Panc1 (cell line): ENCODE measurements at places on chromosomes 2 and 18.

DNA sequence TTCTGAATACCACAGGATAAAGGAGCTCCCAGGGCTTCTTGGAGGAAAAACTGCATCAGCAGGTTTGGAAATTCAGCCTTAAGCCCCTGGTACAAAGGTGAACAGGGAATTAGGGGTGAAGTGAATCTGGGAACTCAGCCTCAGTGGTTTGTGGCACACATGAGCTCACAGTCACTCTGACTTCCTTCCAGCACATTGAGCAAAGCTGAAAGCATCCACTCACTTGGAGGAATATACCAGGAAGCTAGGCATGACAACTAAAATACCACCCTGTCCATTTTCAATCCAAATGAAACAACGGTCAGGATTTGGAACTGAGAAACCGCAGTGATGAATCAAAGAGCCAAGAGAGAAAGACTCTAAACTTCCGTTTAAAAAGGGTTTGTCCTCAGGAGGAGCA is 216.1 kb downstream of the ICOS start:
- no peak for DNase-seq

- no peak for DNase-seq
These were observed 531.9 kb downstream of the XIRP2 start for GRCh38 chr2:167420211-167420610.

- no peak for DNase-seq
These were observed 10.9 kb downstream of the SERPINB12 start for GRCh38 chr18:63553081-63553480.

GRCh38 chr2:110861616-110862260 is 129.4 kb downstream of the ACOXL start:
- no peak for DNase-seq

GRCh38 chr2:98498703-98499440 is 54.2 kb downstream of the INPP4A start:
- DNase-seq: no peak

DNA sequence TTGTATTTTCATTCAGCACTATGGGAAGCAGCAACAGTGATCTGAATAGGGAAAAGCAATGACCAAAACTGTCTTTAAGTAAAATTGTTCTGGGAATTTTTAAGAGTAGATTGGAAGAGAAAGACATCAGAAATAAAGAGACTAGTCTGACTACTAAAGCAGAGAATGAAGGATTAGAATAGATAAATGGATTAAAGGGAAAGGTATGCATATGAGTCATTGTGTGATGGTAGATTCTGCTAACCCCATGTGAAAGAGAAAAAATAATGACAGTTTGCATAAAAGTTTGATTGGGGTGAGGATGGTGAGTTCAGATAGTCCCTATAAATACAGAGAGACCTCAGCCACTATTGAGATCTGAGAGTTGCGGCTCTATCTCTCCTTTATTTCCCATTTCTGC is 139.6 kb upstream of the DCC start:
- no peak for DNase-seq

- DNase-seq: no peak
These were observed 28.6 kb downstream of the ARID5A start for GRCh38 chr2:96565111-96565510.

GRCh38 chr2:133053541-133053940 is 383.5 kb upstream of the LYPD1 start:
- no peak for DNase-seq

DNA sequence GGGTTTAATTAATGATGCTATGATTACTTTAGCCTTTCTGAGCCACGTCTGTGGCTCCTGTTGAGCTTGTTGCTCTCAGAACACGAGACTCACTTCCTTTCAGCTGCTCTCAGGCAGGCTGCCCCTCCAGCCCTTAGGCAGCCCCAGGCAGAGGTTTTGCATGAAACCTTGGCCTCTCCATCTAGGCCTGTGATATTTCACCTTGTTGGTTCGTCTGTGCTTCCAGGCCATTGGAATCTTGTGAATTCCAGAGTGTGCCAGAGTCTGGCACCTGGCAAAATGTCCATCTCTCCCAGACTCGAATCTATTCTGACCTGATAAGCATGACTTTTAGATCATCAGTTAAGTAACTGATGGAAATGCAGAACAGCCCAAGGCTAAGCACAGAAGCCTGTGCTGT is 254.1 kb downstream of the LOXHD1 start:
- DNase-seq: no peak

GRCh38 chr2:44940049-44940494 is 1.4 kb upstream of the SIX3 start:
- no peak for DNase-seq

DNA sequence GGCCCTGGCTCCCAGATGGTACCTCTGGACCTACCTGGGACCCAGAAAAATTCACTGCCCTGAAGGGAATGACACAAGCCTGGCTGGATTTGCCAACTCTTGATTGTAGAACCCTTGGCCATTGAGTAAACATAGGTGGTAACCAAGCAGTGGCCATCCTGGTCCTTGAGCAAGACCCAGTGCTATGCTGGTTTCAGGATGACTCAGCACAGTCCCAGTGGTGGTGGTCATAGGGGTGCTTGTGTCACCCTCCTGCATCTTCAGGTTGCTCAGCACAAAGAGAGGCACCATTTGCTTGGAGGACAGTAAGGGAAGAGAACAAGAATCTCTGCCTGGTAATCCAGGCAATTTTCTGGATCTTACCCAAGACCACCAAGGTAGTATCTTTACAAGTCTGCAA is 52.9 kb downstream of the UPP2 start:
- no peak for DNase-seq

DNA sequence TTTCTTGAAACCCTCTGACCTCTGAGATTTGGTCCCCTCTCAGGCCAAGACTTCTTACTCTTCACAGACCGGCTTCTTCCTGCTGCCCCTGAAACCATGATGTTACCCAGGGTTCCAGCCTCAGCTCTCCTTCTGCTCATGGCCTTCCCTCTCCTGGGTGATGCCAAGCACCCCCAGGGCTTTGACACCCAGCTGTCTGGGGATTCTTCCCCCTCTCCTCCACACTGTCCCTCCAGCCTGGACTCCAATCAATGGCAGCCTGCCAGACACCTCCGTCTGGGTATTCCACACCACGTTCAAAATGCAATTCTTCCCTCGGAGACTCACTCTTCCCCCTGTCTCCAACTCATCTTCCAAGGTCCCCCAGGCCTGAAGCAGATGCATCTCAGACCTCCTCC is 25.0 kb downstream of the SPP2 start:
- no peak for DNase-seq

DNA sequence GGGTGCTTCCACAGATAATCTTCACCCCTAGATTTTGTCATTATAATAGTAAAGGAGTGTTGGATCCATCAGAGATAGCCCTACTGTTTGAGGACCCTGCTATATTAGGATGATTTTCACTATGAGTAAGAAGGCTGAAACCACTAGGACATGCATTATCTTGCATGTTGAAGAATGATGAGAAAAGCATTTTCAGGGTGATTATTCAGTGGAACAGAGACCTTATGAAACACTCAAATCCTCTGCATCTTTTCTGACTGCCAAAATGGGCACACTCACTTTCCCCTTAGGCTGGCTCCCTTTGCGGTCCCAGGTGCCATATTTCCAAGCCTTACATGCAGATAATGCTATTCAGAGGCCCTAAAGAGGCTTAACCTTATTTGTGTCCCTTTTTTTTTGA is 296.9 kb downstream of the RND3 start:
- no peak for DNase-seq

DNA sequence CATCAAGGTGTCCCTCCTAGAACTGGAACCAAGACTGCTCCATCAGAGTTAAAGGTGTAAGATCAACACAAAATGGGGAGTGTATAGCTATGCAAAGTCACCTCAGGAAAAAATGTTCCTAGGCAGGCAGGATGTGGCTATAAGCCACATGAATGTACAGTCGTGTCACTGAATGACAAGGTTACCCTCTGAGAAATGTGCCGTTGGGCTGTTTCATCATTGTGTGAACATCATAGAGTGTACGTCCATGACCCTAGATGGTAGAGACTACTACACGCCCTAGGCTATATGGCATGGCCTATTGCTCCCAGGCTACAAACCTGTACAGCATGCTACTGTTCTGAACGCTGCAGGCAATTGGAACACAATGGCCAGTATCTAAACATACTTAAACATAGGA is 24.5 kb downstream of the TYMS start:
- no peak for DNase-seq

GRCh38 chr2:226059961-226060627 is 660.6 kb downstream of the NYAP2 start:
- DNase-seq: no peak

GRCh38 chr2:39733070-39733674 is 45.9 kb downstream of the THUMPD2 start:
- no peak for DNase-seq

DNA sequence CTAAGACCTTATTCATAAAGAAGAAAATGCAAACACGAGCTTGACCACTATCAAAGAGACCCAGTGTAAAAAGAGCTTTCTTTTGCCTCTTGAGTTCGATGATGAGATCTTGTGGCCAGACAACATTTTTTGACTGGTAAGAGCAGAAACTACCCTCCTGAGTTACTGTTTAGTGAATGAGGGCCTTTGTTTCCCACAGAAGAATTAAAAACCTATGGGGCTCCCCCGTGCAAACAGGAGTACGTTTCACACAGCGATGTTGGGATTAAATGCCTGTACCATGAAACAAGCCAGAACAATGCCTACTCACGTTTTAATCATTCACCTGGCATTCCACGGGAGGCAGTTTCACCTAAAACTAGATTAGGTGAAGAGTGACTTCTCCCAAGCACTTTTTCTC is 36.0 kb downstream of the MYCN start:
- no peak for DNase-seq

DNA sequence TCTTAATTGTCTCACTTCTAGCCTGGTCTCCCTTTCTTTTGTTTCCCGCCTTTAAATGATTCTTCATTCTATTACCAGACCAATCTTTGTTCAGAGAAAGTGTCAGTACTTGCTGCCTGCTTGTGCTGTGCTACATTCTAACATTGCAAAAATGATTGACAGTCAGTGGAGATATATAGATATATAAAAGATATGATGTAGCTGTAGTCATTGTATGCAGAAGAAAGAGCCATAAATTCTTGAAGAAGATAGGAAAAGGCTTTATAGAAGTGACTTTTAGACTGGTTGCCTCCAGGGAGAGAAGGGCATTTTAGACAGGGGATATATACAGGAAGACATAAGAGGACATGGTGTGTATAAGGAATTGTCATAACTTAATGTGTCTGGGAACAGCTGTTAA is 13.6 kb downstream of the AGPS start:
- DNase-seq: no peak

GRCh38 chr2:159879051-159879604 is 81.1 kb upstream of the CD302 start:
- DNase-seq: no peak

GRCh38 chr2:109530712-109531111 is 83.1 kb downstream of the SEPTIN10 start:
- no peak for DNase-seq

DNA sequence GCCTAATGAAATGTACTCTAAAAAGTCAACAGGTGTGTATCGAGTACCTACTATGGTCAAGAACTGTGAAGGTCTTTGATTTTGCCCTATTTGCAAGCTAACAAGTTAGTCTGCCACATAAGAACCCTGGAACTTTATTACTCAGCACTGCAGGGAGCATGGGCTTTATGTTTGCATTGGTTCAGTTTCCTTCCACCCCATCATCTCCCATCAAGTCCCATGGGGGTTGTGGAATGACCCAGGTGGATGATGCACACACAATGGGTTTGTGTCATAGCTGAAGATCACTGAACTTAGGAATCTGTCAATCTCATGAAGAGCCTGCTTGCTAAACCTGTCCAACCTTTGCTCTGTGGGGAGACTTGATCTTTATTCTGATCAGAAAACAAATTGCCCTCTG is 265.5 kb downstream of the RPRM start:
- DNase-seq: no peak

- DNase-seq: no peak
These were observed 130.4 kb upstream of the CYP26B1 start for GRCh38 chr2:72278046-72278445.

DNA sequence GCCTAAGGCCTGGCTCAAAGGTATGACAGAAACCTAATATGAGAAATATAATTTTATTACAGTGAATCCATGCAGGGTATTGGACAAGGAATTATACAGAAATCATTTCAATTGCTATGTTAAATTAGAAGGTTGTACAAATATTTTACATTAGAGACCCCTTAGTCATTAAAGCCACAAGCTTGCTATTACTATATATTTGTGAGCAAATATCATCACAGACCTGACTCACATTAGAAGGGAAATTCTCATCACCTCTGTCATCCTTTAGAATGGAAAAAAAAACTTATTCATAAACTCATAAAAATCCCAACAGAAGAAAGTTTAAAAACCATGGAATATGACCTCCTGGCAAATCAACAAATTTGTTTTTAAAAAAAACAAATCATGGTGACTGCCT is 277.9 kb downstream of the DCC start:
- DNase-seq: no peak

DNA sequence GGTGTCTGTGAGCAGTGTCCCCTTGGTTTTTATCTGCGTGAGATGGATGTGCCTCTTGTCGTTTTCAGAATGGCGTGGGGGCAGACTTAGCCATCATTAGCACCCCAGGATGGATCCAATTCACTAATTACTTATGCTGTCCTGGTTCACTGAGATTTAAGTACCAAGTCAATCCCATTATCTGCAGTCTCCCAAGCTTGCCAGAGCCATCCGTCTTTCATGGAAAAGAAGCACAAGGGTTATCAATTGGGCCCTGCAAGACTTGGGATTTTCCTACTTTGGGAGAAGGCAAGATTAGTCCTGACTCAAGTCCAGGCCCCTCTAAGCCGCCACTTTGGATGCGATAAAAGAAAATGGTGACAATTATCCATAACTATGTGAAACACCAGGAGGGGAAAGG is 404.0 kb downstream of the TMEM182 start:
- DNase-seq: no peak

GRCh38 chr2:11506611-11506969 is 27.3 kb upstream of the GREB1 start:
- DNase-seq: no peak

DNA sequence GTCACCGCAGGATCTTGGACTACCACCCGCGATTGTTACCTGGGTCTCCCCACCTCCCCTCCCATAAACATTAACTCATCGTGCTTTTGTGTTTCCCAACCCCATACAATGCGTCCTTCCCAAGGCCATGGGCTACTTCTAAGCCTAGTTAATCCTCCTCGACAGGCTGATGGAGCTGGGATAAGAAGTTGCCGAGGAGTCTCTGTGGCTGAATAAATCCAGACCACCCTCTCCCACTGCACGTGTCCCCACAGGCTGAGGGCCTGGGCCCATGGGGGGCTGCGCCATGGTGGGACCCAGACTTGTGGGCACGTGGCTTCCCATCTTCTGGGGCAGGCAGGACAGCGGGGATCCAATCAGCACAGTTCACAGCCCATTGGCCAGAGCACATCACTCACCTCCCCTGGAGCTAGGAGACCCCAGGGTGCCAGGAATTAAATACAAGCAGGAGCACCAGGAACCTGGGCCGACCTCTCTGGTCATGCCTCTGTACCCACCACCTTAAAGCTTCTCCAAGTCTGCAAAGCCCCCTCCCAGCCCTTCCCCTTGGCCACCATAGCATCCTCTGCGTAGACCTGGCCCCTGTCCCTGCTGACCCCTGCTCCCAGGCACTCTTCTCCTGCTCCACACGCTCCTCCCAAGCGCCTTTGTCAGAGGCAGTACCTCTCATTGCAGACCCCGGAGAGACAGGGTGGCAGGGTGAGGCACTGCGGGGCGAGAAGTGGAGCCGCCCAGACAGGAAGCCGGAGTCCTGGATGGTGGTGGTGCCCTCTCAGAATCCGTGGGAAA is 51.0 kb upstream of the ID2 start:
- DNase-seq: no peak

GRCh38 chr2:158647436-158648231 is 147.5 kb upstream of the DAPL1 start:
- no peak for DNase-seq
